ENCODE measurements at places on chromosomes 4 and X.

DNA sequence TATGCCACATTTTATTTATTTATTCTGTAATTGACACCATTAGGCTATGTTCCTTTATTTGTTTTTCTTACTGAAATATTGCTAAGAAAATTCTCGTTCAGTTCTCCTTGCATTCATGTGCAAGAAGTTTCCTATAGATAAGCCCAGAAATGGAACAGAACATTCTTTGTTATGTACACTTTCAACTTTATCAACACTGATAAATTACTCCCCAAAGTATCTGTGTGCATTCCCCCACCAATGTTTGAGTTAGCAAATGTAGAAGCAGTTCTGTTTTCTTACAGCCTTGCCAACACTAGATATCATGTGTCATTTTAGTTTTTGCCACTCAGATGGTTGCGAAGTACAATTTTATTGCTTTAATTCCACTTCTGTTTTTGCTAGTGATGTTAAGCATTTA is 166.4 kb upstream of the NPY2R start:
- DNase-seq, result no peak

GRCh38 chrX:110965409-110966090 is 130.4 kb upstream of the PAK3 start:
- DNase-seq, result no peak

DNA sequence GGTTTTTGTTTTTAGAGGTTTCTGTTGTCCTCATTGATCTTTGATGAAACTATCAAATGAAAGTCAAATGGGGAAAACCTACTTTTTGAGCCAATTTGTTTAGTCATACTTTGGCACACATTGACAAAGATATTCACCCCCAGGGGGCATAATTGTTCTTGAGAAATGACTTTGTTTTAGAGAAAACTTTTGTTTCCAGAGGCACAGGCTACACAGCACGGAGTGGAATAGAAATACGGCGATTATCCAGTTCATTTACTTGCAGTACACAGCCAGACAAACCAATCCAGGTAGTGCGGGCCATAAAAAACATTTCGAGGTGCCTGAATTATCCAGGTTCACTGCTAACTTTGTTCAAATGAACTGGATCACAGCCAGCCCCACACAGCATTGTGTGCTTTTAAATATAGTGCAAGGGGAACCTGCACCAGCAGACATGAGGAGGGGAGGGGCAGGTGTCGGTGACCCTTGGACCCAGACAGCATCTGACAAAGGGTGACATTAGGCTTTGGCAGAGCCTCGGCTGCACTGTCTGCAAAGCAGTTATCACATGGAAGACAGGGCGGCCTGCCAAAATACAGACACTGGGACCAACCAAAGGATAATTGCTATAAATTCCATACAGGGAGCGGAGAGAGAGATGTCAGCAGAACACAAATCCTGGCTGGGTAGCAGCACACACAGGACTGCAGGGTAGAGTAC is 179.6 kb upstream of the NOCT start:
- DNase-seq, result no peak

DNA sequence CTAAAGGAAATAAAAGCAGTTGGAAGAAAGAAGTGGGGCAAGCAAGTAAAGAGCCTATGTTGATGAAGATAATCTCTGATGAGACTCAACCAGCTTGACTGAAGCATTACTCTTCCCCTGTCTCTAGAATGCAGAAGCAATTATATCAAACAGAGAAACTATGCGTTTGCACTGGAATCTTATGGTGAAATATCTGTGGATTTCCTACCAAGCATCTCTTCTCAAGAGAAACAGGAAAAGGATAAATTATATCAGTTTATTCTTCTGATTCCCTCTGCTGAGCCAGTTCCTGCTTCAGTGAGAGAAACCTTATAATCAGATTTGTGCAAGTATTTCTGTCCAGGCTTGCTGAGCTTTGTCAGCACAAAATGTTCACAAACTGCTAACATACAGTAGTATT is 316.7 kb upstream of the SLC7A11 start:
- DNase-seq, result no peak

GRCh38 chr4:62482355-62482754 is 1282.2 kb downstream of the ADGRL3 start:
- DNase-seq, result no peak

DNA sequence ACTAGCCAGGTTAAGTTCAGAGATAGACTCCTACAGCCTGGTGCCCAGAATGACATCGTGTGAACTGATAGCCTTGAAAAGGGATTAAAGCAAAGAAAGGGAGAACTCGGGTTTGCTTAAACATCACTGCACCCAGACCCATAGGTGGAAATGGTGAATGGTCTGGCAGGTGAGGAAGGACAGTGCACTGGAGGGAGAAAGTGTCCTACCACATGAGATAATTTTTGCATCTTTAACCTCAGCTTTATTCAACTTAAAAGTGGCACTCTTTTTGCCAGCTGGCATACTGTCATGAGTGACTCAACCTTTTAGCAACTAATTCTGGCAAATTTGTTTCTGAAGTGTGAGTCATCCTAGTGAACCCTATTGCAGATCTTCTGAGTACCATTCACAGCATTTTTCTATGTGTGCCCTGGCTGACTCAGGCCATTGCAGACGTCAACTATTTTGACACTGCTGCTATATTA is 53.0 kb upstream of the DAPP1 start:
- no peak for DNase-seq

GRCh38 chr4:168877511-168878491 is 132.3 kb downstream of the CBR4 start:
- DNase-seq, result no peak

- no peak for DNase-seq
Measured at GRCh38 chr4:173214661-173215060, 46.0 kb downstream of the GALNT7 start.

DNA sequence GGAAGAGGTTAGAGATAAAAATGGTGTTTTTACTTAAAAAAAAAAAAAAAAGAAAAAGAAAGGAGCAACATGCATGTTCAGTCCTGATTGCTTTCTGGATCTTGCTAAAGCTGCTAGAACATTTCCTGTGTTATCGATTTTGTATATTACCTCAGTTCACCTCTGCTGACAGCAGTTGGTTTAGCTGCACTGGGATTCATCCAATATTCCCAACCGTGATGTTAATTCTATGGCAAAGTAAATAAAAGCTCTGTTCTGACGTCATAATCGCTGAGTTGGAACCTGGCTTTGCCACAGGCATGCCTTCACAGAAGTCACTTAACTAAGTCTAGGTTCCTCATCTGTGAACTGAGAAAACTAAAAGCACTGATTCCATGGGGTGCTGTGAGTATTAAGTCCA is 90.7 kb upstream of the SORBS2 start:
- DNase-seq, result no peak

DNA sequence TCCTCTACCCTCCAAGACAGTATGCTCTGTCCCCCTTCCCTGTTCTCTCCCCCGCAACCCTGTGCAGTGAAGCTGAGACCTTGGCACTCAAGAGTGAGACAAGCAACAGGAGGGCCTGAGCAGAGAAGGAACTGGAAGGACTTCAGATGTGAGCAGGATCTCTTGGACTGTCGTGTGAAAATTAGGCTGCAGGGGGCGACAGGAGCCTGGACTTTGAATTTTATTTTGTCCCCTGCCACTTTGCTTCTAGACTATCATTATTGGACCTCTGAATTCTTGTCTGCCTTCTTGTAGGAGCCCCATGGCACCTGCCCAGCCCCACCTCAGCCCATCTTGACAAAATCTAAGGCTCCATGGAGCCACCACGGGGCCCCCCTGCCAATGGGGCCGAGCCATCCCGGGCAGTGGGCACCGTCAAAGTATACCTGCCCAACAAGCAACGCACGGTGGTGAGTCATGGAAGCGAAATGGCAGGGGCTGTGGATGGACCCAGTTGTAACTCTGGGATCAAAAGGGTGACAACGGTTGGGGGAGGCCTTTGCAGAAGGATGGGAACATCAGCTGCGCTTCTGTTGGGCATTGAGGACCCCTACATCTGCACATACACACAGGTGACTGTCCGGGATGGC is 1.7 kb downstream of the ARAF start:
- DNase-seq, result no peak

DNA sequence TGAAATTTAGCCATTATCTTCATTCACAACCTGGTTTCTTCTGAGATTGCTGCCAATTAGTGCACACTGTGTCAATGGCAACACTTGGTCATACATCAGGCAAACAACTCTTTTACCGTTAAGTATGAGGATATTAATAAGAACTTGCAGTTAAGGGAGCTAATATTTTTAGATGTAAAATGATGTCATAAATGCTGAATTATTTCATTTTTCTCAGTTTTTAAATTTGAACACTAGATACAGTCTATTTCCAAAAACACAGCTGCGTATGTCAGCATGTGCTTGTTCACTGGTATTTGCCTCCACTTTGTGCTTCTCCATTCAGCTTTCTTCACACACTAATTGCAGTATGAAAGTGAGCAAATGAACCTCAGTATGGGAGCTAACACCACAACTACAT is 1.6 kb downstream of the KLHL13 start:
- no peak for DNase-seq

GRCh38 chrX:79079477-79079876 is 65.0 kb upstream of the GPR174 start:
- DNase-seq, result no peak

- no peak for DNase-seq
Measured at GRCh38 chr4:87855559-87855958, 22.8 kb downstream of the MEPE start.

DNA sequence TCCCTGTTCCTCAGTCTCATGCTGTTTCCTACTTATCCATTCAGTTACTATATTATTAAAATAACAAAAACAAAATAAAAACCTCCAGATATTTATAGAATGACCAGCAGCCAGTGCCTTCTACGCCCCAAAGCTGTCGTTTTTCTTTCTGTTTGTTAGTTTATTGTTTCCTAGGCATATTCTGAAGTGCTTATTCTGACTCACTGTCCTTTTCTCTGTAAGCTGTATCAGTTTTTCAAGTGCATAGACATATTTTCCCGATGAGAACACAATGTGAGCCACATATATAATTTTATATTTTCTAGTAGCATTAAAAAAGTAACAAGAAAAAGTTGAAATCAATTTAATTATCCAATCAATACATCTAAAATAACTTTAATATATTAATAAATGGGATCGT is 2158.6 kb upstream of the TENM3 start:
- no peak for DNase-seq

DNA sequence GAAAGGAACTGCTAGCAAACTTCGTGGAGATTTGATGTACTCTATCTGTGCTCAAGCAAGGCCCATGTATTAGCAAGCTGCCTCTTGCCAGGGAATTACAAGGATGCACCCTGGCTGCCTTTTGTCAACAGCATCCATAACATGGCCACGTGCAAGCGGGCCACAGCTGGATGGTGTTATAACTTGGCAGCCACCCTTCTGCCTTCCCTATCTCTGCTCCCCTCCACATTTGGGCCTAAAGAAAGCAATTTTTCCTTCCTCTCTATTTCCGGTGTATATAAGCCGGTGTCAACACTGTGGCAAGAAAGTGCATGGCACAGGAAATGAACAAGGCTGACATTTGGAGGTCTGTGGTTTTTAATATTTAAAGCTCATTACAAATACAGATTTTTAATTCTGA is 94.8 kb downstream of the CLNK start:
- no peak for DNase-seq

DNA sequence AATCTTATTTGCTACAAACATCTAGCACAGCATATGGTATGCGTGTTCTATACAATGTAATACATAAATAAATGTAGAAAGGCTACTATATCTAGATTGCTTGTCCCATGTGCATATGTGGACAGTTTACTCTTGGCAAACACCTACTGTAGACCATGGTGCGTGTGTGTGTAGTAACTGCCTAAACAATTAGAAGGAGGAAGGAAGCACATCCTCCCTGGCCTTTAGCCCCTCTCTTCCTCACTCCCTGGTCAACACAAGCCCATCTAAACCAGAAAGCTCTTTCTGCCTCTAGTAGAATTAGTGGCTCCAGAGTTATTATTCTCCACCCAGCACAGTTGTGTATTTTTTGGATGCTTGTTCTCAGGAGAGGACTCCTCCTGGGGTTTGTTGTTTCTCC is 73.9 kb downstream of the KDR start:
- DNase-seq, result no peak

DNA sequence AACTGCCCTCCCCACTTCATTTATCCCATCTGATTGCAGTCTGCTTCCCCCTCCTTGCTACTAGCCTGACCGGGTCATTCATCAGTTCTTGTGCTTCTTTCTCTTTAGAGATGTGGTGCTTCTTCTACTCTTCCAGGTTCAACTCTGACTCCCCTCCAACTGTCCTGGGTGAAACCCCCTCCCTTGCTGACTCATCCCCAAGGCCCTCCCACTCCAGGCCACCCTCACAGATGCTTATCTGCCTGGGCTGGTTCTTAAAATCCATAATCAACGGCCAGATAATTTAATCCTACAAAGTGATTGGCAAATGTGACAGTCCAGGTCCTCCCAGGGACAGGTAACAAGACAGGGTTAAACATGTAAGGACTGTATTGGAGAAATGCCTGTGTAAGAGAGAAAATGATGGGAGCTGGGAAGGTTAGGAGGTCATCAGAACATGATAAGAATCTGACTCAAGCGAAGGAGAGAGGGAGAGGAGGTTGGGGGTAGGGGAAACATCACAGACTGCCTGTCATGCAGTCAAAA is 182.8 kb upstream of the C1QTNF7 start:
- DNase-seq, result no peak

- DNase-seq, result no peak
Measured at GRCh38 chrX:150465881-150466775, 102.3 kb upstream of the MTM1 start.

- no peak for DNase-seq
Measured at GRCh38 chr4:17448689-17449088, 63.2 kb downstream of the QDPR start.

DNA sequence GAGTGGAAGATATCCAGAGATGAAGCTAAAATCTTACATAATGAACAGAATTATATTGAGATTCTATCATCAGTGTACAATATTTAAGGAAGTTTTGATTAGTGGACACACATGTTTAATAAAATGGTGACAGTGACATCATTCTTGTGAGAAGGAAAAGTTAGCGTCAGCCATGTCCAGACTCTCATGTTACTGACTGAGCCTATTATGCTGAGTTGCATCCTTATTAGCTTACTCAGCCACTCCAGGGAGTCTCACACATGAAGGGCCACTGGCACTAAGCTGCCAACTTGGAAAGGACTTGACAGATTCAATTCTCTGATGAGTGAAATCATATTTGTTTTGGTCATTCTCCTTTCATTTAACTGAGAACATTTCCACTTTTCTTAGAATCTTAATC is 170.6 kb downstream of the BANK1 start:
- DNase-seq, result no peak

GRCh38 chr4:23890369-23891063 is 669 bp upstream of the PPARGC1A start:
- DNase-seq, result no peak

GRCh38 chrX:97211070-97211469 is 327.4 kb downstream of the RPA4 start:
- DNase-seq, result no peak

- no peak for DNase-seq
Measured at GRCh38 chrX:96386981-96387380, 297.7 kb upstream of the DIAPH2 start.

- no peak for DNase-seq
Measured at GRCh38 chr4:141240671-141241070, 20.0 kb downstream of the ZNF330 start.

- no peak for DNase-seq
Measured at GRCh38 chr4:167842487-167842886, 249.8 kb upstream of the ANXA10 start.

All from brain pericyte (primary cell).